ENCODE measurements at places on chromosomes 7 and 10. TPM values are rescaled to one million over a fixed set of nuclear protein-coding genes. Genes with fewer than 3 reads are reported as not detected.

The SUN3 gene
- polyA plus RNA-seq = not detected

The AKR1C2 gene
- polyA plus RNA-seq = 11.8 TPM

The SPDYE16 gene
- not detected for polyA plus RNA-seq

The CYP26A1 gene
- not detected for polyA plus RNA-seq

The KIAA1217 gene
- polyA plus RNA-seq = 10.4 TPM

- no peak for DNase-seq
Observed at GRCh38 chr10:59618666-59619065, 91.0 kb downstream of the SLC16A9 start.

GRCh38 chr10:73506491-73506890, 10.7 kb upstream of the PPP3CB start:
- DNase-seq = no peak

- DNase-seq = no peak
Observed at GRCh38 chr7:48139459-48139858, 31.8 kb upstream of the ABCA13 start.

- DNase-seq = no peak
Observed at GRCh38 chr7:95971716-95972115, 199.4 kb downstream of the DYNC1I1 start.

DNA sequence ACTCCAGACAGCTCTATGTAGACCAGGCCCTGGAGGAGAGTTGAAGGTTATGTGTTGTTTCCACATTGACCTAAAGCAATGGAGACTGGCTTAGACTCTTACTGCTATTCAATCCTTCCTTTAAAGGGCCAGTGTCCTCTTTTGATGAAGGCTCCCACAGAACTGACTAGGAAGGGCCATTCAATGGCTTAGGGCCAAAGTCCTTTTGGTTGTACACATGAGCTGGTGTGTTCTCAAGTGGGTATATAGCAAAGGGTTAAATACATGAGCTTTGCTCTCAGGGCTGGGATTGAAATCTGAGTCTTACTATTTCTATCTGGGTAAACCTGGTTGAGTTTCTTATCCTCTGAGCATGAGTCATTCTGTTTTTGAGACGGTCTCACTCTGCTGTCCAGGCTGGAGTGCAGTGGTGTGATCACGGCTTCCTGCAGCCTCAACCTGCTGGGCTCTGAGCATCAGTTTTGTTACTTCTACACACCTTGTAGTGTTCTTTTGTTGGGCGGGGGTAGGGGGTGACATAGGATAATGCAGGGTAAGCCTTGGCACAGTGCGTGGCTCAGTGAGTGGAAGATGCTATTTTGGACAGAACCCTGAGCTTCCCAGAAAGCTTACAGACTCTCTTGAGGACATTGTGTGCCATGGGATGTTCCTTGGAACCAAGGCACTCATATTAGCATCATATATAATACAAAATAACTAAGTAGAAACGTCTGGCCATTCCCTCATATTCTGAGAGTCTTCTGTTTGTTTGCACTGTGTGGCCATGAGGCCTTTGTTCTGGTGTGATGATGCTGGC, 90.1 kb downstream of the ABCC2 start:
- no peak for DNase-seq

- DNase-seq = no peak
Observed at GRCh38 chr7:88969167-88969566, 173.6 kb upstream of the TEX47 start.

- no peak for DNase-seq
Observed at GRCh38 chr7:40608321-40609075, 473.7 kb downstream of the SUGCT start.

DNA sequence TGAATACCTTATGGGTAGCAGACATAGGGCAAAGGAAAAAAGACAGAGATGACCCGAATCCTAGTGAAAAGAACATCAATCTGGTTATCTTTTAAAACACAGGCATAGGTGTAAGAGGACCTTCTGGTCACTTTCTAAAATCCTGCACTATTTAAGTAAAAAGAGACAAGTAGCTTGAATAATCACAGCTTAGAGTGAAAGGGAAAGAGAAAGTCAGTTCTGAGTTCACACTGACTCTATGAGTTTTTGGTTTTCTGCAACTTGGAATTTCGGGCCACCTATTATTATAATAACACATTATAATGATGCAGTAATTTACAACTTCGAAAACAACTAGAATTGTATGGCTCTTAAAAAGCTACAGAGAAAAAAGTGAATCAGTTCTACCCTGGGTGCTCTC, 247.8 kb downstream of the DOCK4 start:
- no peak for DNase-seq

Data from kidney (tissue), 22 donors.